ENCODE measurements at places on chromosomes 11 and 22.
A peak's percentile ranks its signal among the peaks of the same experiment; 100 is the strongest.

DNA sequence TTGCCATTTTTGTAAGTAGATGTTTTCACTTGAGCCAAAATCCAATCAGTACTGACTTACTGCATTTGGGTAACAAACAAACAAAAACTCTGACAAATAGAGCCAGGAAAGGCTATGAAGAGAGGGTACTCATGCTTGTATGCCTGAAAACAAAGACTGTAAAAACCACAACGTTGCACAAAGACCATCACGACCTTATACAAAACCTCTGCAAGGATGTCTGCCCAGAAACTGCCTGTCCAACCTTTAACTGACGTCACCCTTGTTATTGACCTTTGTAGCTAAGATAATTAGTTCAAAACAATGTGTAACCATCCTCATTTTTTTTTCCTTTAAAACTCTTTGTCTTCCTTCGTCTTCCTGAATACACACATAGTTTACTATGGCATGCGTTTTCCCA is 804 bp upstream of the CREBZF start:
- DNase-seq: no peak

- DNase-seq: no peak
Observed at GRCh38 chr11:120331301-120331996, 4.8 kb upstream of the ARHGEF12 start.

- no peak for DNase-seq
Observed at GRCh38 chr11:122690801-122691548, 35.5 kb downstream of the UBASH3B start.

- DNase-seq: no peak
Observed at GRCh38 chr11:6127881-6128280, 20.4 kb downstream of the OR56B4 start.

DNA sequence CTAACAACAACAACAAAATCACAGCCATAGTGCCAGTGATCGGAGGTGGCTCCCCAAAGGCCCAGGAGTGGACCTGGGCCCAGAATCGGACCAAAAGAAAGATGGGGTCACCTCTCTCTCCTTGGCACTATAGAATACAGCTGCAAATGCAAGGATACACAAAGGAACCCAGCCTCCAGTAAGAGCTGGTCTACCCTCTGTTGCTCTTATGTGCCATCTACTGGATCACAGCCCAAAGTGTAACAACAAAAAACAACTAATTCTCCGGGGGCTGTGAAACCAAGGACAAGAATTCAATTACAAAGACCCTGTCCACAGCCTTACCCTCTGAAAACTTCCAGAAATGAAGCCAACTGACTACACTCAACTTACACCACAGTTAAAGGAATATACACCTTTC is 21.6 kb downstream of the OR8G5 start:
- no peak for DNase-seq

DNA sequence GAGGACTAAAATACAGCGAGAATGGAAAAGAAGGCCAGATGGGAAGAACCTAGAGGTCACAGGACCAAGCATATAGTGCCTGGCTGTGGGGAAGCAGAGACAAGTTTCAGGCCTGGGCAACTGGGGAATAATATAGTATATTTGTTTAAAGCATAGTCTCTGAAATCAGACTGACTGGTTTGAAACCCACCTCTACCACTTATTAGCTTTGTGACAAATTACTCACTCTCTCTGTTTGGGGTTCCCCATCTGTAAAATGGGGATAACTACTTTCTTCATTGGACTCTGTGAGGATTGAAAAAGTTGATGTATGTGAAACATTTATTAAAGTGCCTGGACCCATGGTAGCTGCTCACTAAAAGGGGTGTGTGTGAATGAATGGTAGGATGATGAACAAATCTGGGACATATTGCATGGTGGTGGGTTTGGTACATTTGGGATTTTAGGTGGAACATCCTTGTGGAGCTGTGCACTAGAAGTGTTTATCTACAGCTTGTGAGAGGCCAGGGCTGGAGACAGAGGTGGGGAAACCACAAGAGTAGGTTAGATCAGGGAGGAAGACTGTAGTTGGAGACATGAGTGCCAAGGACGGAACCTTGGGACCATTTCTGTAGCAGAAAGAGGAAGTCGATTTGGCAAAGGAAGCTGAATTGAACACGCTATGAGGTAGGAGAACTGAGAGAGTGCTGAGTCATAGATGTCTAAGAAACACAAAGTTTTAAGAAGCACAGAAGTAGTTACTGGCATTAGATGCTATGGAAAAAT is 52.6 kb downstream of the SWAP70 start:
- no peak for DNase-seq

DNA sequence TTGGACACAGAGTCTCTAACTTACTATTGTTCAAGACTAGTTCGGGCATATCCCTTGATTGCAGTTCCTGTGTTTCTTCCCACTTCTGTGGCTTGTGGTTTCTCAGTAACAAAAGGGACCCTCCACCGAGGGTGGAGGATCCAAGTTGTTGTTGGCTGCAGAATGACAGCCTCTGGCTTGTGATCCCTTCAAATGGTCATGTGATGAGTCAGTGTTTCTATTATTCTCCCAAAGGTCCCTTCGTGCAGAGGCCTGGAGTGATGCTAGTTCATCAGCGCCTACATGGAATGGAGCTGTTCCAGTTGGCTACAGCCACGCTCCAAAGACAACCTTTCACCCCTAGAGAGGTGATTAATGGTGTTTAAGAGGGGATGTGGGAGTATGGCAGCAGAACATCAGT is 2.6 kb upstream of the VWCE start:
- no peak for DNase-seq

DNA sequence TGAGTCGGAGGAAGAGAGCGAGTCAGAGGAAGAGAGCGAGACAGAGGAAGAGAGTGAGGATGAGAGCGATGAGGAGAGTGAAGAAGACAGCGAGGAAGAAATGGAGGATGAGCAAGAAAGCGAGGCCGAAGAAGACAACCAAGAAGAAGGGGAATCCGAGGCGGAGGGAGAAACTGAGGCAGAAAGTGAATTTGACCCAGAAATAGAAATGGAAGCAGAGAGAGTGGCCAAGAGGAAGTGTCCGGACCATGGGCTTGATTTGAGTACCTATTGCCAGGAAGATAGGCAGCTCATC is 780 bp downstream of the TRIM44 start:
- DNase-seq: no peak

DNA sequence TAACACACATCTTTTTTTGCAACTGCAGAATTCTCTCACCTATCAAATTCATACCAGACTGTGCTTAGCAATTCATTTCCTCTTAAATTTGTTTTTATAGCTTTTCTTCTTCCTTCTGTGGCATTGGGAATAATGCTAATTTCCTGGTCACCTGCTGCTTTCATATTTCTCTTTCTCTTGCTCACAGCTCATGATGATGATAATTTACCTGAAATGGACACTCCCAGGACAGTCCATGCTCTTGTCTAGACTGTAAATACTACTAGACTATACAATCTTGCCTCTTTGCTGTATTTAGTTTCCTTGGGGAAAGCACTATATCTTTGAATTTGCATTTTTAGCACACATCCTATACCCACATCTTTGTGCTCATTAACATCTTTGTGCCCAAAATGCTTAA is 15.5 kb downstream of the CASP5 start:
- DNase-seq: no peak

DNA sequence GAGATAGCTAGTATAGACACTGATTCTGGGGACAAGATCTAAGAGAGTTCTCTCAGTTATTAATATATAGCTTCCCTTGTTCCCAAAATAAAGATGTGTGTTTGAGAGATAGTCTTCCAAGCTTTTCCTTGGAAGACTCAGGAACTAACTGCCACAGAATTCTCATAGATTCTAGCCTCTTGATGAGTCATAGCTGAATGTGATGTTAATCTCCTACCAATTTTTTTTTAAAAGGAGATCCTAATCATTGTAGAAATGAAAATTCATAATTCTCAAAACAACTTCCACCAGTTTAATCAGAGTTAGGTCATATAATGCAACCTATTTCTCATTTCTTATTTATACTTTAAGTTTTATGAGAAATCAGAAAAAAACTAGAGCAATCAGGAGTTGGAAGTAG is 148.8 kb downstream of the JRKL start:
- no peak for DNase-seq

GRCh38 chr22:49790912-49791311 is 36.8 kb downstream of the BRD1 start:
- DNase-seq: no peak

DNA sequence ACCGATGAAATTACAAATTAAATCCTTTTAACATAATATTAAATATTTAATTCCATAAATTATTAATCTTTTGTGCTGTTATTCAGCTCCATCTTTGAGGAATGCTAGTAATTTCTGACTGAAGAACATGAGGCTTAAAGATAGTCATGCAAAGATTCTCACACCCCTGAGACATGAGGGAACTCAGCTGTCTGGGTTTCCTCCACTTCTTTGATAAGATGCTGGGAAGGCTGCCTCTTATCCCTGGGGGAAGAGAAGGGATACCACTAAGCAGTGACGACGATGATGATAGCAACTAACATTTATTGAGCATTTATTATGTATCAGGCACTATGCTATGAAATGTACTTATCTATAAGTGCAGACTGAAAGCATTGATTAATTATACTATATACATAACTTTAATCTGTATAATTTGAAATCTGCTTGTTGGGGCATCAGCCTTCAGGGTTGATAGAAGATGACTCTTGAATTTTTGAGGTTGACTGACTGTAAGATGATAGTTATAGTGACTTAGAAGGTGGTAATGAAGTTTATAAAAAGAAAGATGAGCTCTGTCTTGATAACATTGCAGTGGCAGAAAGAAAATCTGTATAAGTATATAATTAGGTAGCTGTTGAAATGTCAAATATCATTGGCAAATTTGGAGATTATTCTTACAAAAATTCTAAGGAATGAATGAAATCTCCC is 78.4 kb downstream of the SIK2 start:
- no peak for DNase-seq

- no peak for DNase-seq
Observed at GRCh38 chr11:116415095-116415494, 357.7 kb downstream of the BUD13 start.

DNA sequence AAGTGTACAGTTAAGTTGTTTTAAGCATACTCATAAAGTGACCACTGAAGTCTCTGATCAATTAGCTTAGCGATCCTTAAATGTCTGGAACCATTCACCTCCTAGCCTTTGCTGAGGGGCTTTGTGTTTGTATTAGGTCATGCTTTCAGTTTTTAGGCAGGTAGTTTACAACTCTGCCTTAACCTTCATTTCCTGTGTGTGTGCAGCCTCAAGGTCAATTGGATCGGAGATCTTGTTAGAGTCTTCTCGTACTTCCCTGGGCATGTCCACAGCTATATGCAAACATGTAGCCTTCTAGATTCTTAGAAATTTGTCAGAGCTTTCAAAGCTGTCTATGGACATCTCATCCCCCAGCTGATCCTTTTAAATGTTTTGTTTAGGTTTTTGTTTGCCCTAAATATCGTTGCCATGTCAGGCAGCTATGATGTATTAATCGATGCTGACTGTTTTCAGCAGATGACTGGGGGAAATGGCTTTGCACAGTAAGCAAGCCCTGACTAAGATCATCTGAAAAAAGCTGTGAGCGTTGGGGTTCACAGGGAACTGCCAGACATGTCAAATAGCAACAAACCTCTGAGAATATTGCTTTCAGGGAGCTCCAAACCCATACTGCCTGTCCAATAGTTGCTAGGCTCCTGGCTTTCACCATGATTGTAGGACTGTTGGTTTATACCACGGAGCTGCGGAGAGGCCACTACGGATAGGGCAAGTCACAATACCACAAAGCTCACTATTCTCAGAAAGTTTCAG is 45.6 kb downstream of the GLYAT start:
- no peak for DNase-seq

GRCh38 chr11:74418509-74418895 is 20.3 kb upstream of the PGM2L1 start:
- DNase-seq: no peak

- no peak for DNase-seq
Observed at GRCh38 chr11:12108875-12109453, 1.4 kb upstream of the MICAL2 start.

- no peak for DNase-seq
Observed at GRCh38 chr11:94858012-94858705, 90.0 kb downstream of the AMOTL1 start.

- peak; percentile 48 for DNase-seq
Observed at GRCh38 chr11:102580185-102580951, 44.8 kb downstream of the MMP20 start.

- no peak for DNase-seq
Observed at GRCh38 chr11:45217991-45218390, 68.2 kb downstream of the SYT13 start.
